NCI-H446 (cell line): ENCODE measurements at places on chromosomes 4 and X.
A peak's percentile ranks its signal among the peaks of the same experiment; 100 is the strongest.

- peak; percentile 30 for DNase-seq
Measured at GRCh38 chr4:136246876-136247275, 1285.4 kb downstream of the PCDH18 start.

- DNase-seq = no peak
Measured at GRCh38 chr4:112509243-112510141, 6.5 kb downstream of the NEUROG2 start.

GRCh38 chr4:74063859-74064258 lies 25.4 kb upstream of the CXCL3 start:
- DNase-seq = no peak

- DNase-seq = no peak
Measured at GRCh38 chr4:38343608-38344007, 320.4 kb upstream of the KLF3 start.

- DNase-seq = no peak
Measured at GRCh38 chrX:153449368-153450113, 3.7 kb upstream of the TREX2 start.

DNA sequence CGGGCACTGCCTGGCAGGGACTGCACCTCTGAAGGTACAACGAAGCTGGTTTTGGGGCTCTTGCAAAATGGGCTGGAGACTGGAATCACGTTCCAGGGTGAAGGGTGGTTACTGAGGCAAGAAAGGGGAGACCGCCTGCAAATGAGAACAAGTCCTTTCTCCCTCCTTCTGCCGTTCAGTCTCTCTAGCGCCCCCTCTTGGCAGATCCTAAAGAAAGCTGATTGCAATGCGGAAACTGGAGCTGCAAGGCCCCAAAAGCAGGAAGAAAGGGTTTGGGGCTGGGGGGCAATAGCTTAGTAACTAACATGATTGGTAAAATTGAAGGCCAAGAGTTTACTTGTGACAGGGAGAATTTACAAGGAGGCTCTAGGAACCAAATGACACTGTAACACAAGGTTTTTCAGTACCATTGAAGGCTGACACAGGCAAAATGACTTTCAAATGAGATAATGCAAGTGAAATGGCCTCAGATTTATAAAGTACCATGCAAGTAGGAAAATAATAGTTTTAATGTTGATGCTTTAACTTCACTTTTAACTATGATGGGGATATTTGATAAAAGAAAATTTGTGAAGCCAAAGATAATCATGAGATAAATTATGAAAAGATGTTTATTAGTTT lies 222.7 kb upstream of the HAND2 start:
- DNase-seq = peak; percentile 18

DNA sequence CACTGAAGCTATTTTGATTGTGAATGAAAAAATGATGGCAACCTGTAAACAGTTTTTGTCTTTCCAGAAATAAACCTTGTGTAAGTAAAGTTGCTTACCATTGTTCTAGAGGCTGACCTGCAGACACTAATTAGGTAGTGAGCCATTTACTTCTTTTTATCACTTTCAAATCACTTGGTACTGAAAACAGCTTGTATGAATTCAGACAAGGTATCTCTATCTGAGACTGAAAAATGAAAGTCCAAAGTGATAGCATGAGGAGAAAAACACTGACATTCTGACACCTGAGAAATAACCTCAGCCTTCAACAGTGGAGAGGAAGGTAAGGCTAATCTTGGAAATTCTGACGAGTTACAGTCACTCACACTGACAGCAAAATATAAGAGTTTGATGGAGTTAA lies 238.8 kb downstream of the GPC3 start:
- DNase-seq = no peak

DNA sequence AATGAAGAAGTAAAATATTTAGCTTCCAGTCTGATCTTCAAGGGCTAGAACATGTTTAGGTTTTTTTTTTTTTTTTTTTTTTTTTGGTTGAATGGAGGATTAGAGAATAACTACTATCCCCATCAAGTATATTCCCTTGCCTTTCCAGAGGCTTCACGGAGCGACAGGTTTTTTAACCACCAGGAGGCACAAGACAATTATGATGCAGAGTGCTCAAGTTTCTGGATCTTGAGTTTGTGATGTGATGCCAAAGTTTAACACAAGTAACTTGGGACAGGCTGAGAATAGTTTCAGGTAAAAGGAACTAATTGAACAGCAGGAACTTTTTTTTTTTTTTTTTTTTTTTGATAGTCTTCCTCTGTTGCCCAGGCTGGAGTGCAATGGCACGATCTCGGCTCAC lies 30.3 kb downstream of the CCNI start:
- no peak for DNase-seq

DNA sequence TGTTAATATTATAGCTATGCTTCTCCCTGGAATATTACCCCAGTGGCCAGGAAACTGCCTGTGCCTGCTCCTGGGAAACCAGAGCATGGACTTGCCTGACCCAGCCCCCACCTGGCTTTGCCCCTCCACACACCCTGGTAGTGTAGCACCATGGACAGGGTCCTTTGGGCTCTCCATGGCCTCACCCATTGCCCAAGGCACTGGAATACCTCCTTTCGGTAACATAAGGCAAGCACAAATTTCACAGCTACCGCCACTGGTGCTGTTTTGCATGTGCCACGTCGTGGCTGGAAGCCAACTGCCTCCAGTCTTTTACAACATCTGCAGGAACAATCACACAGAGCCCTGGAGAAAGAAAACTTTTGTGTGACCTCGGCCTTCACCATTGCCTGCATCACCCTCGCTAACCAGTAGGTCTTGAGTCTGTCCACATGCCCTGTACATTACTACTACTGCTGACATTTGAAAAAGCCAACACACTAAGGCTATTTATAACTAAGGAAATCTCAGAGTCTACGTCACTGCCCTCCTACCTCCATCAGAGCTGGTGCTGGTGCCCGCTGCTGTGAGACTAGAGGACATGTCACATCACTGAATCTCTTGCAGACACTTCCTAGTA lies 47.7 kb downstream of the HPGD start:
- no peak for DNase-seq

DNA sequence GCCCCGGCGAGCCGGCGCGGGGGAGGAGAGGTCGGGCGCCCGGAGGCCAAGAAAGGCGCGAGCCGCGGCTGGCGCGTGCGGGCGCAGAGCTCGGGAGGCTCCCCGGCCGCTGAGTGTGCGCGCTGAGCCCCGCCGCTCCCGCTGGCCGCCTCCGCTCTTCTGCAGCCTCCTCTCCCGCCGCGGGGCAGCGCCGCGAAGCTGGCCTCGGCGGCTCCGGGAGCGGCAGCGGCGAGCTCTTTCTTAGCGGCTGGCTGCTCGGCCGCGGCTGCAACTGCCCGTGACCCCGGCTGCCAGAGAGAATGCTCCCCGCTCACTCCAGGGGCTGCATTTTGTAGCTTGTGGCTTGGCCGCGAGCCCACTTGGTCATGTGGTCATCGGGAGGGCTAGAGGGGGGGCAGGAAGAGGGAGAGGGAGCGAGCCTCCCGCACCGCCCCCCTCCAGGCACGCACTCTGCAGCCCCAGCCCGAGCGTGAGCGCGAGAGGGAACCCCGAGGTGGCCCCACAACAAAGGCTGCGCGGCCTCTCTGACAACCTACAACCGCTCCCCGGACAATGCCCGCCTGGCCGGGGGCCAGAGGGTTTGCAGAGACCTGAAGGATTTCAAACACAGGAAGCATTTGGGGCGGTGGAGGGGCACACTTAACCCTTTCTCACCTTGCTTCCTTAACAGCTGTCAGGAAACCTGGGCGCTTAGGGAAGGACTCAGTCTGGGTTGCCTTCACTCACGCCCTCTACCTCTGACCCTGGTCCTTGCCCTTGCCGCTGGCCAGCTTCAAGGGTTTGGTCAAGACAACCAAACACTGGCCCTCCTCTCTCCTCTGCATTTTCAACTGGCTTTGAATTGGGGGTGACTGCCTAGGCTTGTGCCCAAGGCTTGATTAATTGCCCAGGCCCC lies at the start of gene APLN:
Gene APLN, minus strand, starts transcription at position 305 of the 895 bp plus-strand sequence. CDS start 326 bp downstream, outside the sequence.
- DNase-seq = peak; percentile 11

GRCh38 chr4:165095291-165095690 lies 17.4 kb downstream of the TMEM192 start:
- DNase-seq = no peak

- DNase-seq = no peak
Measured at GRCh38 chr4:21226637-21227538, 526.6 kb downstream of the PACRGL start.

DNA sequence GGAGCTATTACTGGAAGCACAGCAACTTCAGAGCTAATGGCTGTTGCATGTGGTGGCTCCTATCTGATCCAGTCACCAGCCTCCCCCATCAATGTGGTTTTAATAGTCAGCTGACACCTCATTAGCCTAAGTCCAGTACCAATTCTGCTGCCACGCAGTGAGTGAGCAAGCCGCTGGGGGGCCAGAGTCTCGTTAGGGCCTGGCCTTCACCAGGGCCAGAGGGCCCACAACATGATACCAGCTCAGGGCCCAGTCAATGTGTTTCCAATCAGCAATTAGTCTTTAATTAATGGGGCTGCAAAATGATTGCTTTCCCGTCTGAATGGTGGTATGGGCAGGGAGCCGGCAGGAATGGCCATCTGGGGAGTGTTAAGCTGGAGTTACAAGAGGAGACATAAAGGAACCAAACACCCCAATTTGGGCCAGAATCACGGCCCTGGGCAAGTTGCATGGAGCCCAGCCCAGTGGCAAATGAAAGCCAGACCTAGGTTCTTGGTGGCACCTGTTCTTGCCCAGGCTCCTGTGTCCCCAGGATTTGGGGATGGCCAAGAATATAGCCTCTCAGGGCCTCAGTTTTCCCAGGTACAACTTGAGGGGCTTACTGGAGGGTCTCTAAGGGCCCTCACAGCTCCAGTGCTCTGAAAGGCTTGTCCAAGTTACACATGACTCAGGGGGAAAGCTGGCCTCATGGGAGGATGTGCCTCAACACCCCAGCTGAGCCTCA lies 119.2 kb downstream of the EFNB1 start:
- no peak for DNase-seq

DNA sequence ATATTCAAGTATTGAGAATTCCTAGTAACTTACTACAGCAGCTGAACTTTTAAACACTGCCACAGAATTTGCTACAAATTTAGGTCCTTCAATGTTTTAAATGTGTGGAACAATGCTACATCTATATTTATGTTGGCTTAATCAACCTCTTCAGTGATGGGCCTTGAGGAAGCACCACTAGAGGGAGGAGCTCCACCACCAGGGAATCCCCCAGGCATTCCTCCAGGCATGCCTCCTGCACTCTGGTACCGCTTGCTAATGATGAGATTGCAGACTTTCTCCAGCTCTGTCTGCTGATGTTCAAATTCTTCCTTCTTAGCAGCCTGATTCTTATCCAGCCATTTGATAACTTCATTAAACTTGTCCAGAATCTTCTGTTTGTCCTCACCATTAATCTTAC lies 190.8 kb downstream of the HTR2C start:
- DNase-seq = no peak

- no peak for DNase-seq
Measured at GRCh38 chr4:48815483-48815882, 15.4 kb upstream of the OCIAD1 start.
